Activated CD4-positive, alpha-beta memory T cell treated with anti-CD3 and anti-CD28 coated beads for 36 hours (primary cell): ENCODE measurements at places on chromosomes 16 and 17. TPM values are rescaled to one million over a fixed set of nuclear protein-coding genes. Genes with fewer than 3 reads are reported as not detected.

Gene CIITA
- 3.2 TPM for total RNA-seq

Gene SLC5A10
- not detected for total RNA-seq

Gene C17orf50
- total RNA-seq, result not detected

Gene CDK3
- total RNA-seq, result 2.9 TPM

Gene KRT14
- not detected for total RNA-seq

Gene RCVRN
- total RNA-seq, result not detected

Gene MXRA7
- total RNA-seq, result 8.0 TPM

Gene GNAO1
- 1.4 TPM for total RNA-seq

Gene HOXB2
- 13.3 TPM for total RNA-seq

Gene CLEC19A
- not detected for total RNA-seq

Gene CDH8
- total RNA-seq, result not detected

Gene CLDN6
- total RNA-seq, result not detected

Gene PDE6G
- total RNA-seq, result 1.5 TPM

Gene DECR2
- 8.8 TPM for total RNA-seq

Gene TBC1D26
- total RNA-seq, result 0.22 TPM
